Stimulated activated naive CD8-positive, alpha-beta T cell treated with anti-CD3 and anti-CD28 coated beads, Interleukin-15, Interleukin-2, amounts not matched to agents 100 U/mL and 50 U/mL, for 24 hours (primary cell): ENCODE measurements at places on chromosomes 6 and 20.

DNA sequence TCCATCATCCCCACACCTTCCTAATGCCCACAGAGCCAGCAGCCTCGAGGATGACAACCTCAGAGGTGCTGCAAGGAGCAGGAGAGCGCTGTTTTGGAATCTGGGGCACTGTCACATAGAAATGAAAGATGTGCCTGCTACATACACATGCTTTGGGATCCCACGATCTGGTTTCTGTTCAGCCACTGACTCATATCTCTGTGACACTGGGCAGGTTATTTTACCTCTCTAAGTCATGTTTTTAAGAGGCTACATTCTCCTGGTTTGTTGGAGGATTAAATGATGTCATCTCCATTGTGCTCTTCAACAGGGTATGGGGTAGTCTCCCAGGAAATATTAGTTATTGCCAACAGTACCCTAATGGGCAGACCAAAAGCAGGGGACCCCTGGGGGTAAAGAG lies 32.6 kb upstream of the TAB2 start:
- DNase-seq, result no peak

- DNase-seq, result no peak
These were observed 26.9 kb downstream of the NRN1 start for GRCh38 chr6:5979650-5980420.

DNA sequence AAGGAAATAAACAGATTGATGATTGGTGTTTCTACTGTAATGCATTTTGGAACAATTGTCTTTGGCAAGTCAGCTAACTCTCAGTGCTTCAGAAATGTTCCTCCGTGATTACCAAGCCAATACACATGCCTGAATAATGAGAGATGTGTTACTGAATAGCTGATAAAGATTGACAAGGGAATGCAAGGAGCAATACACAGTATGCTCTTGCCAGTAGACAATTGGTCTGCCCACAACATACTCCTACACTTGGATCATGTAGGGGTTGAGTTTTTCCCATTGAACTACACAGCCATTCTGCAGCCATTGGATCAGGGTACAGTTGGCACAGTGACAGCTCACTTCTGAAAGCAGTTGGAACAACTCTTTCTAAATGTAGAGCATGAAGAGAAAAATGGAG lies 5.6 kb upstream of the GJB7 start:
- DNase-seq, result no peak

DNA sequence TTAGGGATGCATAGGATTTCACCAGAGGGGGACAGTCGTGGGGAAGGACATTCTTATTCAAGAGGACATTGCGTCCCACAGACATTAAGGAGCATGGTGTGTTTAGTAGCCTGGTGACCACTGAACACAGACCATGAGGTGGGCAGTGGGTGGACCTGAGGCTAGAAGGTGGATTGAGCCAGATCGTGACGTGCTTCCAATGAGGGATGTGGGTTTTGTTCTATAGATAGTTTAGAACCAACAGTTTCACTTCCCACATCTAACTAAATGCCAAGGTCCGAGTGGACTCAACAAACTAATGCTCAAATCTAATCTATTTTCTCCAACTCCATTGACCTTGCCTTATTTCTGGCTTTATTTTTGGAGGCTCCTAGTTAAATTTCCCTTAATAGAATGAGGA lies 58.5 kb downstream of the OGFRL1 start:
- DNase-seq, result no peak
